ENCODE measurements at places on chromosomes 2 and 18.

DNA sequence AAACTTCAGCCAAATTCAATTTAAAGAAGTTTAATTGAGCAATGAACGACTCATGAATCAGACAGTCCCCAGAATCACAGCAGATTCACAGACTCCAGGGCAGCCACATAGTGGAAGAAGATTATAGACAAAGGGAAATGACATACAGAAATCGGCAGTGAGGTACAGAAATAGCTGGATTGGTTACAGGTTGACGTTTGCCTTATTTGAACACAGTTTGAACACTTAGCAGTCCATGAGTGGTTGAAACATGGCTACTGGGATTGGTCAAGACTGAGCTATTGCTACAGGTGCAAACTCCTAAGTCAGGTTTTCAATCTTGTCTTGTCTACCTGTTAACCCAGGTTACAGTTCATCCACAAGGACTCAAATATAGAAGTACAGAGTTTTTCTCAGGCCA lies 169.6 kb downstream of the DLGAP1 start:
- H3K36me3 ChIP-seq = no peaks in the 10 kb centered on the region
- H3K4me3 ChIP-seq = no peak overlapping the region
- no peak overlapping the region for H3K27ac ChIP-seq
- no peaks in the 10 kb centered on the region for H3K27me3 ChIP-seq
- H3K4me1 ChIP-seq = no peaks in the 10 kb centered on the region

DNA sequence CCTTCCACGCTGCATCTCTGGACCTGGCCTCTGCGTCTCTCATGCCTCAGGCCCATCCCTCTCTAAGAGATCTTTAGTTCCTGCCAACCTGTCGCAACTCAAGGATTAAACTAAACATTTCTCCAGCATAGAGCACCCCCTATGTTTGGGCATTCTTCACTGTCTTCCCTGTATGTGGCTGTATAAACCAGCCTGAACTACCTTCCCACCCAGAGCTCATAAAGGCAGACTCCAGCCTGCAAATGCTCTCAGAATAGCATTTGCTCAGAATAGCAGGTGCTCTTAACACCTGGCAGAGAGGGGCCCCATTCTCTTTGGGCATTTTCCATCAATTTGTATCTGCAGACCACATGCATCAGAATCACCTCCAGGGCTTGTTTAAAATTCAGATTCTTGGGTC lies 83.4 kb downstream of the EHD3 start:
- H3K4me1 ChIP-seq = peaks cover 35% of the 10 kb centered on the region
- no peak for ATAC-seq
- H3K27me3 ChIP-seq = no peaks in the 10 kb centered on the region
- H3K27ac ChIP-seq = peak overlapping the region; percentile 59
- H3K4me3 ChIP-seq = no peak overlapping the region

DNA sequence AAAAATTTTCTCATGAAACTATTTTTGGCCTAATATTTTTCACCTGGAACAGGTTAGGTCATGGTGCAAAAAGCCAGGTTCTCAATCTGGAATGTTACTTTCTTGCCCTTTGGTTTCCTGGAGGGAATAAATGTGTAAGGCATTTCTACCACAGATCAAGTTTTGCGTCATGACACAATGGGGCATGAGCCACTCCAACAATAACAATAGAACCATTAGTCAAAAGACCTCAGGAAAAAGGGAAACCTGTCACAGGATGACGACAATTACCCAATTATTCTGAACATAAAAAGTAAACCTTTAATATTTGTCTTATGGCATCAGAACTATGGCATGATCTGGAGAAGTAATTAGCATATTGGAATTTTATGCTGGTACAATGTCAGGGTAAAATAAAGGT lies 88.2 kb upstream of the HNRNPA3 start:
- no peaks in the 10 kb centered on the region for H3K4me1 ChIP-seq
- H3K4me3 ChIP-seq = no peak overlapping the region
- no peak overlapping the region for H3K27ac ChIP-seq
- no peak for ATAC-seq
- no peaks in the 10 kb centered on the region for H3K36me3 ChIP-seq

DNA sequence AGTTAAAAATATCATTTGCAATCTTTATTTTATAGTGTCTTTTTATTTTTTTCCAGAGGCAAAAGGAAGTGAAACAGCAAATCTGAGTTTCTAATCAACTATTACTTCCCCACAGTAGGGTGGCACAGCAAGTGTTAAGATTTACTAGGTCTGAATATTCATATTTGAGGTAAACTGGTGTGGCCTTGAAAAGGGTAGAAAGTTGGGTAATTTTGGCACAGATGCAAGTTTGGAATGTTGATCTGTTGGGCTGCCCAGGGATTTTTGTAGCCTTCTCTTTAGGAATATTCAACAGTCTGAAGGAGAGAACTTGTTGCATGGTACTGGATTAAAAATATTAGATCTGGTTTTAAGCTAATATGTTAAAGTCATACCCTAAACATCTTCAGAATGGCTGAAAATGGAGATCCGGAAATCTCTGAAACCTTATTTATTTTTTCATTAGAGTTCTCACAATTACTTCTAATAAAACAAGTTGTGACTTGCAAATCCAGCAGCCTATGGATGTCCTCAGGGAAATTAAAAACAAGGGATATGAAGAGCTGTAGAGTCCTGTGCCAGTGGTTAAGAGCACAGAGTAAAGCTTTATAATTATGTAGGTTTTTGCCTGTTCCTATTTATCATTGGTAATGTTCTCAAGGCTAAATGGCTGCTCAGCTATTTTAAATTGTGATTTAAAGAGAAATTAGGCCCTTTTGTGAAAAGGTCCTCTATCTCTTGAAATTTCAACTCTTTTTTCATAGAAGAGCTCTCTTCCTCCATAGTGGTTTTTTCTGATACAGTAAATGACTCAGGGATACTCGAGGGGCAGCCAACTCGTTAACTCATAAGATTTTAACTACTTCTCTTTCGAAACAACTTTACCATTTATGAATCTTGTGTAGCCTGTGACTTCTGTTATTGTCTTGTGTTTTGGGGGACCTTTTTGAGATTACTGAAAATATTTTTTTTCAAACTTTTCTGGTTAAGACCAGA lies 11.0 kb downstream of the TANK start:
- peaks cover 95% of the 10 kb centered on the region for H3K36me3 ChIP-seq
- no peak for ATAC-seq
- peak overlapping the region; percentile 62 for H3K4me3 ChIP-seq
- peaks cover 64% of the 10 kb centered on the region for H3K4me1 ChIP-seq
- peak overlapping the region; percentile 85 for H3K27ac ChIP-seq

GRCh38 chr2:26564121-26564644 lies 77.0 kb downstream of the CIB4 start:
- H3K4me1 ChIP-seq = no peaks in the 10 kb centered on the region
- H3K4me3 ChIP-seq = no peak overlapping the region
- H3K36me3 ChIP-seq = no peaks in the 10 kb centered on the region
- no peak overlapping the region for H3K27ac ChIP-seq
- peaks cover 53% of the 10 kb centered on the region for H3K27me3 ChIP-seq
- ATAC-seq = no peak
